ENCODE measurements at places on chromosomes 3 and 15.
A peak's percentile ranks its signal among the peaks of the same experiment; 100 is the strongest.

DNA sequence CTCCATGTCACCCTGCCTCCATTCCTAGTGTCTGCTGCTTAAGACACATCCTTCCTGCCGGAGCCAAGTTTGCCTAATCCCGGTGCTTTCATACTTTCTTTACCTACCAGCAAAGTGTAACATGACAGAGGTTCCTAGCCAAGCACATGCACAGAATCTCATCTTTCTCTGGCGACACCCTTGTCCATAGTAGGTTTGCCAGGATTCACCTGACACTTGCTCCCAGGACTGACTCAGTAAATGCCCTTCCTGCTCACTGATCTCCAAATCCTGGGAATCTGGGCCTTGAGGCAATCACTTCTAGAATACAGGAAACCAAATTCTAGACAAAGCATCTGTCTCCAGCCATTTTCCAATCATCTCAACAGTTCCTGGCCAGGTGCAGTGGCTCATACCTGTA, 10.2 kb upstream of the NR2E3 start:
- DNase-seq: no peak

- DNase-seq: peak; percentile 18
Observed at GRCh38 chr3:112132975-112133448, at the start of gene GCSAM. Gene GCSAM (minus strand): TSS chr3:112133248. CDS start chr3:112133120, 128 bp downstream.

DNA sequence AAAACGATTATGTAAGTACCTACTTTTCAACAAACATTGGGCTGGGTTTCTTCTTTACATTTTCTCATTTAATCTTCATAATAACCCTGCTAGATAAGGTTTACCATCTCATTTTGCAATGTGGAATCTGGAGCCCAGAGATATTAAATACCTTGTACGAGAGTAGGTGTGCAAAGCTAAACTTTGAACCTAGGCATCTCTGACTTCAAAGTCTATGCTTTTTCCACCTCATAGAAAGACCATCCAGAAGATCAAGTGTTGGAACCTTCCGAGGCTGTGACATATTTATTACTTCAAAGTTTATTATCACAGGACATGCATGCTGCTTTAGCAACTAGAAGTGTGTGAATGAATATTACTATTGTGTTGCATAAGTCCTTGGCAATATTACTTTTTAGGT, 497.2 kb upstream of the TPRG1 start:
- no peak for DNase-seq

- DNase-seq: no peak
Observed at GRCh38 chr3:132926098-132926497, 112.1 kb upstream of the TMEM108 start.

DNA sequence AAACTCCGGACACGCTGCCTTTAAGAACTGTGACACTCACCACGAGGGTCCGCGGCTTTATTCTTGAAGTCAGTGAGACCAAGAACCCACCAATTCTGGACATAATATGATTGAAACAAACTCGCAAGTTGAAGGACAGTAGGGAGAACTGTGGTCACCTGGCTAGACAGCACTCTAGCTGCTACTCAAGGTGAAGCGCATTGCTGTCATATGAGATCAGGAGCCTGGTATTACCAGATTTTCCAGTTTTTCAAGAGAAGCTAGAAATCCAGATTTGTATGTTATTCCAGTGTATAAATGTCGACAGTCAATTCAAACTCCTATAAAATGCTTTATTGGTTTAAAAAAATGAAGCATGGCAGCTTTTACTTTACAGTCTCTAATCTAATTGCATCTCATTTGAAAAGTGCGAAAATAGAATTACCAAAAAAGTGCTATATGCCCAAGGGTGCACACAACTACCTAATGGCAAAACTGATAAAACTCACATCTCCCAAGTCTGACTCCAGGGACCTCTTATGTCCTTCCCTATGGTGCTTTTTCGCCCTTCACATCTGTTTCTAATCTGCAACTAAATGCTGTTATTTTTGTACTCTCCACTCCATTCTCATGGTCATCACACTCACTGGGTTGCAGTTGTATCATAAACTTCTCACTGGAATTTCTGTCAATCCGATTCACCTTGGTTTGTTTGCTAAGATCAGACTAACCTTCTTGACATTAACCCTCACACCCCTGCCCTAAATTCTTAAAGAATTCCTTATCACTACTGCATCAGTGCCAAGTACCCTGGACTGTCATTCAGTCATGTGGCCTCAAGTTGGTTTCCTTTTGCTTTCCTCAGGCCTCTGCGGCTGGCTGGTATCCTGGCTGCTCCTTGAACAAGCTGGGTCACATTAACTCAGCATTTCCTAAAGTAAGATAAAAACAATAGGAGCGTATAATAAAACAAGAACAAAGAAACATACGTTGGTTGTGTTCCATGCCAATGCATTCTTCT, 31.5 kb upstream of the ARHGEF26 start:
- no peak for DNase-seq

DNA sequence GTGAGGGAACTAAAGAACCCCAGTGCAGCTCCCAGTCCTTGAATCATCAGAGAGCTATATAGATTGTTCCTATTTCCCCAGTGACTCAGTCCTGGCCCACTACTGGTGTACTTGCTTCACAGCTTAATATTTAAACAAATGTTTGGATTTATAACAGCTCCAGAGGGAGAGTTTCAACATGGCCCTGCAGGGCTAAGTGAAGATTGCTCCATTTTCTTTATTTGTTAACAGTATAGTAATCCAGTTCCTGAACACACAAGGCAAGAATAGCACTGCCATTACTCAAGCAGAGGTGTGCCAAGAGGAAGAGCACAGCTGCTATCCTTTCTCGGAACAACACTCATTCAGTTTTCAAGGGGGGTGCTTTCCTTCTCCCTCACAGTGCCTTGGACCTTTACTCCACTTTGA, 6.5 kb downstream of the SQOR start:
- DNase-seq: no peak

DNA sequence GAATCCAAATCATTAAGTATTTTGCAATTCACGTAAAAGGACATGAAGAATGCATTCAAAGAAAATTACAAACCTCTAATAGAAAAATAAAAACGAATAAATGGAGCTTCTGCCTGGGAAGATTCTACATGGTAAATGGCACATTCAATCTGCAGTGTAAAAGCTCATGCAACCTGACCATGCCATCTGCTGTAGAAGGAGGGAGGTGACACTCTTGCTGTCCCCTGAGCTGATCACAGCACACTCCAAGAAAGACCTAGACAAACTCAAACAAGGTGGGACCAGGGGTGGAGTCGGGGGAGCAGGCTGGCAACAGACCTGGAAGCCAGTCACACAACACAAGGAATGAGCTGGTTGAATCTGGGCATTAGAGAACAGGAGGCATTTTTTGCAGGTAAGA, 101.8 kb downstream of the BDH1 start:
- DNase-seq: no peak
